Suprapubic skin (tissue), 4 donors: ENCODE measurements at places on chromosomes 4 and X.

DNA sequence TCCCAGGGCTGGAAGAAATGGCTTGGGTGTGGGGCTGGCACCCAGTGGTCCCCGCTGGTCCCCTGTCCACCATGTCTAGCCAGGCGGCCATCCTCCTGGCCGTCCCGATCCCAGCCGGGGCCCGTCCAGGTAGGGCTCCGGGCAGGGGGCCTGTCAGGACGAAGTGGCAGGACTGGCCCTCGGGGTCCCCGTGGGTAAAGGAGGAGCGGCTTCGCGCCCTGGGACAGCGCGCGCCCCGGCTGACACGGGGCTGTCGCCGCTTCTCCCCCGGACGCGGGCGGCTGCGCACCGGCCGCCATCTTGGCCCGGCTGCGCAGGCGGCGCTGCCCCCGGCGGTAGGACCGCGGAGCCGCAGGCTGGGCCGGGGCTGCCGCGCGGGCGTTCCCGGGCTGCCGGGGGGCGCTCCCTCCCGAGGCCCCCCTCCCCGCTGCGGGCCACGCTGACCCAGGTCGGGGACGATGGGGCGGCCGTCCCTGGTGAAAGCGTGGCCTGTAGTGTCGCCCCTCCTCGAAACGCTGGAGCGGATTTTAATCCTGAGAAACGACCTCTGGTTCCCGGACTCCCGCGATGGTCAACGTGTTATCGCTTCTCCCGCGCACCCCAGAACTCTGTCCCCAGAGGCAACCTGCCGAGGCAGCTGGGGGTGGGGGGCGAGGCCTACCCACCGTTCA lies 60.4 kb upstream of the BCOR start:
- DNase-seq = peak; percentile 66
- H3K36me3 ChIP-seq = no peaks in the 10 kb centered on the region

DNA sequence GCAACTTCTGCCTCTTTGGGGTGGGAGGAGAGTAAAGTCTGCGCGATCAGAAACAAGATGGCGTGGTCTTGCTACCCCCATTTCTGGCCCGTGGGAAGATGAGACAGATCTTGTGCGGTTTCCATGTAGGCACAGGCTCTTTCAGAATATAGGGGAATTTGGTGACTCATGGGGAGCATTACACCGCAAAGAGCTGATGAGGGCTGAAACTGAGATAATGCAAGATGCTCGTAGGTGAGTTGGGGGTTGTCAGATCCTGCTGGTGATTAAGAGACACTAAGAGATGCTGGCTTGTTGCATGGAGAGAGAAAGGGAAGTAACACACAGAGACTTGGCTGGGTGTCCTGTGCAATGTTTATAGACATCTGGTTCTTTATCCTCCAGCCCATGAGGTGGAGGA lies 1.5 kb downstream of the EVC start:
- no peak overlapping the region for H3K27ac ChIP-seq
- H3K4me3 ChIP-seq = peak overlapping the region; percentile 62
- peaks cover 48% of the 10 kb centered on the region for H3K4me1 ChIP-seq
- no peaks in the 10 kb centered on the region for H3K27me3 ChIP-seq

DNA sequence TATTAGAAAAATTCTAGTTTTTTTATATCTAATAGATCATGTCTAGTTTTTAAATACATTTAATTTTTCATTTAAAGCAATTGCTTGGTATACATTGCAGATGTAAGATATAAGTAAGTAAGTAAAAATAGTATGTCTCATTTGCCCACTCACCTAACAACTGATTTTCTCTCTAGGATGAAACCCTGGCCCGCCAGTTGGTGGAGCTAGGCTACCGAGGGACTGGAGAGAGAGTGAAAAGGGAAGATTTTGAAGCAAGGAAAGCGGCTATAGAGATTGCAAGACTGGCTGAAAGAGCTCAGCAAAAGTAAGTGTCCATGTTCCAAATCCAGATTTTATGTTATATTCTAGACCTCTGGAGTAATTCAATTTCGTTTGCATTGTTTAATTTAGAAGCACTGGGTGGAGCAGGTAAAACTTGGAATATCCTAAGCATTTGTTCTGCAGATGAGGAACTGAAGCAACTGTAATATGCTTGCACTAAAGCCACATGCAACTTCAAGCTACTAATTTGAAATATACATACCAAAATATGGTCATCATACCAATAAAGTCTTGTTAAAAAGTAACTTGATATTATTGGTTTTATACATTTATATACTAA lies 27.1 kb downstream of the CFAP299 start:
- peaks cover 15% of the 10 kb centered on the region for H3K27me3 ChIP-seq
- H3K4me1 ChIP-seq = no peaks in the 10 kb centered on the region
- no peaks in the 10 kb centered on the region for H3K36me3 ChIP-seq
- no peak overlapping the region for H3K4me3 ChIP-seq
- DNase-seq = no peak
- H3K27ac ChIP-seq = no peak overlapping the region

- H3K36me3 ChIP-seq = no peaks in the 10 kb centered on the region
- H3K4me3 ChIP-seq = no peak overlapping the region
- H3K27ac ChIP-seq = no peak overlapping the region
These were observed 63.3 kb upstream of the ANXA10 start for GRCh38 chr4:168028970-168029597.

GRCh38 chrX:36609616-36610585 lies 398.3 kb upstream of the FAM47C start:
- no peaks in the 10 kb centered on the region for H3K4me1 ChIP-seq
- no peak overlapping the region for H3K4me3 ChIP-seq
- no peak for DNase-seq
- H3K27ac ChIP-seq = no peak overlapping the region
- no peaks in the 10 kb centered on the region for H3K27me3 ChIP-seq
- no peaks in the 10 kb centered on the region for H3K36me3 ChIP-seq

DNA sequence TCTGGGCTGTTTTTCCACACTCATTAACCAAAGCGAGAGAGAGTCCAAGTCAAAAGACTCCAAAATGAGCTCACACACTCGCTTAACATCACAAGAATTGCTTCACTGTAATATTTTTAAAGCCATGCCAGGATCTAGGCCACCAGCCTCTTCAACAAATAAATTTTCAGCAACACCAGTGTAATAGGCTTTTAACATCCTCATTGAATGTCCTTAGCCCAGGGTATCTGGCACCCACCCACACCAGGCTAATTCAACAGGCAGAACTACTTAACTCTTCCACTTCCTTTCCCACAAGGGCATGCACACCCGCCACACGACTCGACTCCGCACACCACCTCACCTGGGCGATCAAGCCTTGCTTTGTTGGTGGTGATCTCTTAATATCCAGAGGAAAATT lies 34.2 kb downstream of the FAT1 start:
- H3K27ac ChIP-seq = peak overlapping the region; percentile 36
- no peaks in the 10 kb centered on the region for H3K36me3 ChIP-seq
- peaks cover 46% of the 10 kb centered on the region for H3K4me1 ChIP-seq
- no peak for DNase-seq
- no peak overlapping the region for H3K4me3 ChIP-seq
- no peaks in the 10 kb centered on the region for H3K27me3 ChIP-seq
